ENCODE measurements at places on chromosomes 5 and 9. TPM values are rescaled to one million over a fixed set of nuclear protein-coding genes. Genes with fewer than 3 reads are reported as not detected.

GRCh38 chr9:111001526-111001925 lies 36.7 kb downstream of the LPAR1 start:
- DNase-seq, result no peak

DNA sequence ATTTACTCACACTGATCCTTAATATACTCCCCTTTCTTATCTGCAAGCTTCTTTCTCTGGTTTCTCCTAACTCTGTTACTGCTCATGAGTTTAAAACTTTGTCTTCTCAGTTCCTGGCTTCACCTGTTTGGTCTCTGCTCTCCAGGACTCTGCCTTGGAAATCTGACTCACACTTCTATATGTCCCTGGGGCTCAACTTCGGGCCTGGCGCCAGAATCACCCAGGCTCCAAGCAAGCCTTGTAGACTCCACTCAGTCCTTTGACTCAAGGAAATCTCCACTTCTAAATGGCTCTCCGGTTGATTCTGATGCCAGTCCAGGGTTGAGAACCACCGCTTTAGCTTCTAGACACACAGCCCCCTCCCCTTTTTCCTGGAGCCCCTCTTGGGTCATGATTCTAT lies 57.8 kb downstream of the TMC1 start:
- no peak for DNase-seq

DNA sequence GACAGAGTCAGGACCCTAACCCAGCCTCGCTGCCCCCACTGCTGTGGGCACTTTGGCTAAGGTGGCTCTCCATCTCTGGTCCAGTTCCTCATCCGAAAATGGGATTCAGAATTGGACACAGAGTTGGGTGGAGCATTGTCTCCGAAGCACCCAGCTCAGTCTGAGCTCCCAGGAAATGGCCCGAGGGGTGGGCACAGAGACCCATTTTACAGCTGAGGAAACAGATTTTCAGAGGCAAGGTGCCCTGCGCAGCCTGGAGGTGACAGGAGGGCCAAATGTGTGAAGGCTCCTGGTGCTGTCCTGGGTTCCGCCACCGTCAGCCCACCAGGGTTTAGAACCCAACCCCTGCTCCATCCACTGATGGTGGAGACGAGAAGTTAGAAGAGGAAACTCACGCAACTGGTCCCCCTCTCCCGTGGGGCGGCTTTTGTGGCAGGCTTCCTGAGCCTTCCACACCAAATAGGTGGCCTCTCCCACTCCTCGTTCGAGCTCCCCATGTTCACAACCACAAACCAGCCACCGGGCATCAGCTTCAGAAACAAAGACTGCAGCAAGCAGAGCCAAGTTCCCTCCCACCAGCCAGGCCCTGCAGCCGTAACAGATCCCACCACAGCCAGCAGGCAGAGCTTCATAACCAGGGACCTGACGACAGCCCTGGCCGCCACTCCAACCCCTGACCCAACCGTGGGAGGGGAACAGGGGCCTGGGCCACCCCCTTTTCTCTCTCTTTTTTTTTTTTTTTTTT lies 90.9 kb upstream of the LMX1B start:
- DNase-seq, result no peak

DNA sequence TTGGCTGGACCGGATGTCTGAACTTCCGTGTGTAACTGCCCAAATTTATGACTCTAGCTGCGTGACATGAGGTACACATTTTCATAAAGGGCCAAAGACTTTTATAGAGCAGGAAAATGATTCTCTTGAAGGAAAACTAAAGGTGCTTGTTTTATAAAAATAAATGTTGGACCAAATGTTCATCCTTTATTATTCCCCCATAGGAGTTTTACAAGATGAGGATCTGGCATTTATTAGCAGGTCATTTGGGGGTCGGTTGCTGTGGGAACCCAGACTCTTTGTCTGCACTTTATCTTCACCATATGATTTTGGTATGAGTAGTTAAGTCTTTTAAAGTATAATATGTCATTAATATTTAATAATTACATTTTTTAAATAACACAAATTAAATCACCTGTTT lies 571.2 kb downstream of the EFNA5 start:
- DNase-seq, result no peak

GRCh38 chr5:167819406-167819805 lies 472.0 kb upstream of the WWC1 start:
- no peak for DNase-seq

GRCh38 chr9:133087429-133088145 lies 25.8 kb downstream of the CEL start:
- no peak for DNase-seq

GRCh38 chr5:3377831-3378230 lies 217.8 kb upstream of the IRX1 start:
- no peak for DNase-seq

- no peak for DNase-seq
These were observed 155.5 kb downstream of the RAB3C start for GRCh38 chr5:58738336-58738735.

- no peak for DNase-seq
These were observed 31.2 kb downstream of the GPR21 start for GRCh38 chr9:123064716-123065115.

DNA sequence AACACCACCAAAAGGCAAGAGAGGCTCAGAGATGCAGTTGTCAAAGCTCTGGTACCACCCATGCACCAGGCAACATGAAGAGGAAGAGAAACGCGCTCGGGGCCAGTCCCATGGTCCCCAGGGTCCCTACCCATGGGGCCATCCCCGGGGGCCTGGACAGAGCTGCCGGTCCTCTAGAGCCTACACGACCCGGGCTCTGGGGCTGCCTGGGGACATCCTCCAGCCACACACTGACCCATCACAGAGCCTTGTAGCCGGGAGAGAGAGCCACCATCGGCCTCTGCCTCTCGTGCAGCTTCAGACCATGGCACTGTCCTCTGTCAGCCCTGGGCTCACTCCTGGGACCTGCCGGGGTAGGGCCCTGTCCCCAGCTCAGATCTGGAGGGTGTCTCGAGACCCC lies 23.7 kb downstream of the VAV2 start:
- no peak for DNase-seq

GRCh38 chr9:77142366-77142765 lies 35.0 kb upstream of the VPS13A start:
- no peak for DNase-seq

The GABRA1 gene
- not detected for total RNA-seq

The F2RL2 gene
- 2.1 TPM for total RNA-seq

The NFX1 gene
- 24.9 TPM for total RNA-seq

The ANKRD31 gene
- total RNA-seq, result 0.04 TPM

The DAPK1 gene
- 55.0 TPM for total RNA-seq

The HINT1 gene
- total RNA-seq, result 239 TPM

The CDKN2B gene
- 4.2 TPM for total RNA-seq

The SPEF2 gene
- total RNA-seq, result 1.6 TPM

The LHFPL2 gene
- total RNA-seq, result 2.6 TPM

The SLC36A2 gene
- not detected for total RNA-seq
